ENCODE measurements at places on chromosomes 6 and 20.
A peak's percentile ranks its signal among the peaks of the same experiment; 100 is the strongest.

GRCh38 chr6:131532580-131533039 lies 40.4 kb upstream of the ARG1 start:
- no peak for DNase-seq

DNA sequence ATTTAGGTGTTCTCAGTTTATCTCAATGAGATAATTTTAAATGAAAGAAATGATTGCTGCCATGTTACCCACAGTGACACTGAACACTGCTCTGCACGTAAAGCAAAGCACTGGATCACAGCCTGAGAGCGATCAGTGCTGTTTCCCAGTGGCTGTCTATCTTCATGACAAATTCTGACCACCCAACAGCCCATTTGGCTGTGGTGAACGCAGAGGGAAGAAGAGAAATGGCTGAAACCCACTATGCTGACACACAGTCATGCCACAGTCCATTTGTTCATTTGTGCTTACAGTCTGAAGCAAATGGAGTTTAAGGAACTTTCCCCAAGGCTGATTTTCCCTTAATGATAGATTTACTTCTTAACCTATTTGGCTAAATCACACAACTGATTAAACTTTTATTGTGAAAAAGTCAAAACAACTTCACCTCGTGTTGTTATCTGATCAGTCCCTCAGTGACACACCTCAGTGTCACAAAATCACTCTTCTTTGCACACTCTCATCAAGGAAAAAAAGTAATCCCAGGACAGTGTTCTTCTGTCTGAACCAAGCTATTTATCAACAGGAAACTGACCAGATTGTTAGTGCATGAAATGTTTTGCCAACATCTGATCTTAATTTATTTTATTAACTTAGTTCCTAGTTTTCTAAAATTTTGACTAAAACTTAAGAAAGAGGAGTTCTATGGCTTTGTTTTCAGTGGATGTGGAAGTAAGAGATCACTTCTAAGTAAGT lies 225.1 kb downstream of the TBX18 start:
- DNase-seq, result no peak

DNA sequence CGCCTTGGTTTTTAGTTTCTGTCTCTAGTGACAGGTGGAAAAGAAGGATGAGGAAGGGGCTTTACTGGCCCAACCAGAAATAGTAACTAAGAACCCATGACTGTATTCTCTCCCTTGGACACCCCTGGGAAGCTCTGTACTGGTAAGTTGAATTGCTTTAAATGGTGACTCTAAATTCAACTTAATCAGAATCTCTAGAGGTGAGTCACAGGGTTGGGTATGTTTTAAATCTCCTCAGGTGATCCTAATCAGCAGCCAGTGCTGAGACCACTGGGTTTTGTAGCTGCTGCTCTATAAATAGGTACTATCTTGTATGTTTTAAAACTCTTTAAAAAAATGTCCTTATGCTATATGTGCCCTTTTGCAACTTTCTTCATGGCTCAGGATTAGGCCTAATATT lies 314.0 kb upstream of the ECI2 start:
- DNase-seq, result no peak

GRCh38 chr6:134034961-134035822 lies 17.2 kb downstream of the SLC2A12 start:
- DNase-seq, result peak; percentile 38

GRCh38 chr20:8330785-8331695 lies 199.0 kb downstream of the PLCB1 start:
- DNase-seq, result no peak

DNA sequence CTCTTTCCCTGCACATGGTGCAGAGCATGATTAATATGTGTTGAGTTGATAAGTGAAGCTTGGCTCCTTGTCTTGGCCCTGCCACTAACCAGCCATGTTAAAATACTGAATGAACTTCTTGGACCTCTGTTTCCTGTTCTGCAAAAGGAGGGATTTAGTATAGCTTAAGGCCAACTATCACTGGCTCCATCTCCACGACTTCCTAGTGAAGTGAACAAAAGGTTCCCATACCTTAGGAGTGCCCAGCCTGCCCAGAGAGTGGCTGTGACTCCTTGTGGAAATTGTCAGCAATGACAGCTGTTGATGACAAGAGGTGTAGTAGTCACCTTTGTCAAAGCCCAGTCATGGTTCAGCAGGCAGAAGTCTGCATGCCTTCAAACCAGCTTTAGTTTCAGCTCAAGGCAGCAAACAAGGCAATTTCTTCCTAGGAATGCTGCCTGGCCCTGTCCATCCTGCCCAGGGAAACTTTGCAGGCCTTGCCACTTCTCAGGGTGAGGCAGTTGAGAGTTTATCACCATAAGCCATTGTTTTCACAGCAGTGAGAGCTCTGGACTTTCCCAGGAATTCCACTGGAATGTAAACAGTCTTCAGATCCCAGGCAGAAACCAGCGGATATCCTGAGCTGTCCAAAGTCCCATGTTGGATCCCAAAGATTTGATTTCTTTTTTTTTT lies 169.7 kb upstream of the TNFAIP3 start:
- no peak for DNase-seq

- no peak for DNase-seq
Measured at GRCh38 chr20:37892001-37892400, 10.9 kb upstream of the VSTM2L start.

GRCh38 chr20:24153101-24154040 lies 164.8 kb upstream of the GGTLC1 start:
- DNase-seq, result no peak

DNA sequence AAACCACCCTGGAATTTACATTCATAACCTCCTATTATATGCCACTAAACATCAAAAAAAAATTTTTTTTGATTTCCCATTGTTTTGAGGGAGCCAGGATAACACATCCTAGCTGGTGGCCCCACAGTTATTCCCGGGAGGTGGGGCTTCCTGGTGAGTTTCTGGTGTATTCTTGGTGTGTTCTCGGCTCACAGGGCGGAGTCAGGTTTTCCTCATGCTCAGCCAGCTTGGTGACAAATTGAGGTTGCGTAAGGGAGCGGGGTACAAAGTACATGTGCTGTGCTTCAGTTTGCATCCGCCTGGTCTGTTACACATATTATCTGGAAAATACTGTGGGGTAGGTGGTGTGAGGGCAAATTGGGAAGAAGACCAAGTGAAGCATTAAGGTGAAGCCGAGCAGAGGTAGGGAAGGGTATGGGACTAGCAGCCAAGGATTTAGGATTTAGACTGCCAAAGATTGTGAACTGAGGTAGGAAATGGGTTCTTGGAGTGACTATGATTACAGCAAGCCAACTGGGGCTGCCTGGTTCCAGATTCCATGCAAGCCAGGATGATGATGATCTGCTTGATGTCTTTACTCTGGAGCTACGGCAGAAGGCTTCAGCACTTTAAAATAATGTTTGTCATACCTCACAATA lies 46.2 kb upstream of the EEF1A1 start:
- DNase-seq, result peak; percentile 75

DNA sequence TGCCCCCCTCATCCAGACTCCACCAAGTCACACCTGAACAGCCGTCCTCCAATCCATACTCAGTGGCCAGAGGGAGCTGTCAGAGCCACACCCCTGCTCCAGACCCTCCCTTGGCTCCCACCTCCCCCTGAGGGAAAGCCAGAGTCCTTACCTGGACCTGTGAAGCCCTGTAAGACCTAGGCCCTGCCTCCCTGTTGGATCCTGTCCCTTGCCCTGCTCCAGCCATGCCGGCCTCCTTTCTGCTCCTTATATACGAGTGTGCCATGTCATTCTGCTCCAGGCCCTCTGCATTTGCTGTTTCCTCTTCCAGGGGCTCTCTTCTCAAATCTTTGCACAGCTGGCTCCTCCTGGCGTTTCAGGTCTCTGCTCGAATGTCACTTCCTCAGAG lies 100.3 kb upstream of the MYL9 start:
- DNase-seq, result no peak

GRCh38 chr6:138695193-138695592 lies 78.4 kb upstream of the CCDC28A start:
- DNase-seq, result no peak

DNA sequence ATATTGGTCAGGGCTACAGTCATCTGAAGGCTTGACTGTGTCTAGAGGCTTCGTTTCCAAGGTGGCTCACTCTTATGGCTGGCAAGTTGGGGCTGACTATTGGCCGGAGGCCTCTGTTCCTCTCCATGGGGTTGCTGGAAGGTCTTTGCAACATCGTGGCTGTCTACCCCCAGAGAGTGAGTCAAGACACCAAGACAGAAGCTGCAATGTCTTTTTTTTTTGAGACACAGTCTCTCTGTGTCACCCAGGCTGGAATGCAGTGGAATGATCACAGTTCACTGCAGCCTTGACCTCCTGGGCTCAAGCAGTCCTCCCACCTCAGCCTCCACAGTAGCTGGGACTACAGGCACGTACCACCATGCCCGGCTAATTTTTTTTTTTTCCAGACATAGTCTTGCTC lies 29.4 kb upstream of the KIF3B start:
- DNase-seq, result no peak

DNA sequence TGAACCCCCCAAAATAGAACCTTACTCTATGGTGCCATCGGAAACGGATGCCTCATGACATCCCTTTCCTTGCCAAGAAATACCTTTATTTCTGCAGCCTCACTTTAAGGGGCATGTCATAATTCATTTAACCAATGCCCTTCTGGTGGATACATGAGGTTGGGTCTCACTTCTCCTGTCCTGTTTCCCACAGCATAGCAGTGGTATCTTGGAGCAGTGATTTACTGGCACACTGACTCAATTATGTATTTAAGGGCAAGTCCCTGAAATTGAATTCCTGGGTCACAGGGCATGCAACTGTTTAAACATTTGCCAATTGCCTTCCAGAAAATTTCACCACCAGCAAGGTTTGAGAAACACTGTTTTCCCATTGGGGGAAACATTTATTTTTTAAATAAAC lies 639 bp upstream of the LBP start:
- no peak for DNase-seq

GRCh38 chr6:73791336-73791735 lies 95.3 kb downstream of the CD109 start:
- no peak for DNase-seq

Measured in HCT116 (cell line).